RKO (cell line): ENCODE measurements at places on chromosomes 12 and 14.

- DNase-seq = no peak
These were observed 109.9 kb downstream of the MON2 start for GRCh38 chr12:62576503-62576902.

- no peak for DNase-seq
These were observed 474.7 kb downstream of the MDGA2 start for GRCh38 chr14:47200740-47201139.

DNA sequence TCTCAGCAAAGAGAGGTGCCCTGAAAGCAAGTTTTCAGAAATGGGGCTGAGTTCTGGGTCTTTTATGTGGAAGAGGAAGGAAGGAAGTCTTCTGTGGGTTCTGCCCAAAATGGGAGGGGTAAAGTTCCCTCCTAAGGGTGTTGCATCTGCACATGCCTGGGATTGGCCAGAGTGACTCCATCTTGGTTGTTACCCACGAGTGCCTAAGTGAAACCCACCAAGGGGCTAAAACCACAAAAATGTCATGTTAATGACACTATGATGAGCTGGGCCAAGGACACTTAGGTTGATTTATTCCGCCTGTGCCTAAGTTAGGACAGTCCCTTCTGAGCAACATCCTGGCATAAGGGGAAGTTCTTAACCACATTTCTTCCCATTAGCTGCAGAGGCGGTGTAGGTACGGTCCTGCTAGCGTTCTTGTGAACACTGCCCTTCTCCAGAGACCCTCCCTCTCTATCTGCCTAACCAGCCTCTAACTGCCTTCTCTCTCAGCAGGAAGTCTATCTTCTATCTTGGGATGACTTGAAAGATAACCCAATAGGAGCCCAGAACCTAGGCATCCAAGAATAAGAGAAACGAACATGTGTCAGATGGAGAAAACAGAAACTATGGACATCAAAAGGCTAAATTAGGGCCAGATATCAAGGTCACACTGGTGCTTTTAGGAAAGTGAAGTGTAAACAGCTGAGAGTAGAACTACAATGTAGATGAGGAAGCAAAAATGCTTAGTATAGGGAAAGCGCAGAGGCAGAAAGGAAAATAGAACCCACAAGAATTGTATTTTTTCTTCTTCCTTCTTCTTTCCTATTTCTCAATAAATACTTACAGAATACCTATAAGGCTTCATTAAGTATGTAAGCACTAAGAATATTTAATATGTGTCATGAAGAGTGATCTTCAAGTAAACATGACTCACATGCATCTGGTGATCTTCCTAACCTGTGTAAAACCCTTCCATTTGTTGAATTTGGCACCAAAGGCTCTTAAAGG, 104.2 kb upstream of the AMN1 start:
- no peak for DNase-seq

DNA sequence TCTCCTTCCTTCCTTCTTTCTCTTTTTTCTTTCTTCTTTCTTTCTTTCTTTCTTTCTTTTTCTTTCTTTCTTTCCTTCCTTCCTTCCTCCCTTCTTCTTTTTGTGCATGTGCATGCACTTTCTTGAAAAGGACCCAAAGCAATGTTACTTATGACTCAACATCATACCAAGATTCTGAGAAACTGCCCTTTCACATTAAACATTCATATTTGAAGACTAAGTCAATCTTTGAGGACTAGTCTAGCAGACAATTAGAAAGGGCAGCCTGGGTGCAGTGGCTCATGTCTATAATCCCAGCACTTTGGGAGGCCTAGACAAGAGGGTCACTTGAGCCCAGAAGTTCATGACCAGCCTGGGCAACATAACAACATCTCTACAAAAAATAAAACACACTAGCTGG, 212.8 kb upstream of the KITLG start:
- DNase-seq = no peak

GRCh38 chr14:49950275-49951228, 57.7 kb downstream of the ARF6 start:
- DNase-seq = no peak

- DNase-seq = peak; percentile 76
These were observed 22.7 kb upstream of the KRT78 start for GRCh38 chr12:52871291-52872039.

- DNase-seq = no peak
These were observed 2.5 kb upstream of the PSEN1 start for GRCh38 chr14:73133795-73134194.

DNA sequence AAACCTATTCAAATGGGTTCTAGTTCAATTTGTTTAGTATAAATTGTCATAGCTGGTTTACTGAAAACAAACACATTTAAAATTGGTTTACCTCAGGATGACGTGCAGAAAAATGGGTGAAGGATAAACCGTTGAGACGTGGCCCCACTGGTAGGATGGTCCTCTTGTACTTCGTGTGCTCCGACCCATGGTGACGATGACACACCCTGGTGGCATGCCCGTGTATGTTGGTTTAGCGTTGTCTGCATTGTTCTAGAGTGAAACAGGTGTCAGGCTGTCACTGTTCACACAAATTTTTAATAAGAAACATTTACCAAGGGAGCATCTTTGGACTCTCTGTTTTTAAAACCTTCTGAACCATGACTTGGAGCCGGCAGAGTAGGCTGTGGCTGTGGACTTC, 8.3 kb downstream of the CALM1 start:
- DNase-seq = no peak

GRCh38 chr12:113880988-113881962, 84.8 kb downstream of the RBM19 start:
- no peak for DNase-seq

- DNase-seq = no peak
These were observed 125.9 kb downstream of the CALM1 start for GRCh38 chr14:90522571-90523191.

GRCh38 chr12:78331181-78331580, 500.5 kb downstream of the NAV3 start:
- DNase-seq = no peak

- no peak for DNase-seq
These were observed 92.7 kb downstream of the NCOR2 start for GRCh38 chr12:124474709-124475108.
